KBM-7 (cell line): ENCODE measurements at places on chromosomes 7 and 10.
A peak's percentile ranks its signal among the peaks of the same experiment; 100 is the strongest.

DNA sequence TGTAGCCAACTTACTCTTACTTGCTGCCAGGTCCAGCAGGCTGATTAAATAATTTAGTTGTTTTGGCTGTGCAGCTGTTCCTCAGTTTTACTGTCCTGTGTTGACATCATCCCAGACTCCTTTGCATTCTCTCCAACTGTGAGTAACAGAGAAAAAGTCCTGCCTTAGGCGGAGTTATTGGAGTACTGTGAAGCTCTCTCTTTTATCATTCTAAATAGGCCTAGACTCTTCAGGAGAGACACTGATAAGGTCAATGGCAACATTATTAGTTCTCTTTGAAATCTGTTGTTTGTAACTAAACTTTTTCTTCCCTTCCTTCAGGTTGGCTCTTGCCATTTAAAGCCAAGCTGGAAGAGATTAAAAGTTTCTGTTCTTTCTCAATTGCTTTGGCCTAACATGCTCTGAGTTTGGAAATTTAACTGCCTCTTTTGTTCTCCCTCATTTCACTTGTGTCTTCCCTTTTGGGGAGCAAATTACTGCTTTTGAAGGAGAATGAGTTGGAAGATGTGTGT, 215.7 kb upstream of the CSTF2T start:
- DNase-seq, result no peak

- DNase-seq, result no peak
These were observed 42.5 kb downstream of the STK17A start for GRCh38 chr7:43625453-43625852.

DNA sequence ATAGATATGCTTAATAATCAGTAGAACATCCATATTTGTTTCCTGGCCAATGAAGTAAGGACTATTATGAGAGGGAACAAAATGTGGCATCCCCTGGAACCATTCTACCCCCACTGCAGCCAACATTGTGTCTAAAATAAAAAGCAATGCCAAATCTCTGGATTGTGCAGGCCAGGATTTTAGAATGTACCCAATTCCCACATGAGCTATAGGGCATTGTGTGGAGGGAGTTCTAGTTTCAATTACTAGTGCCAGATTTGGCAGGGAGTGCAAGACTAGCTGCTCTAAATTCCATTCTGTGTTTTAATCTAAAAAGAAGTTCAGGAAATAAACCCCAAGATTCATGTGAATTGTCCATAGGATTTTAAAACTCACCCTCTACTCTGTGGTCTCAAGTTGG, 112.3 kb downstream of the HGF start:
- no peak for DNase-seq

DNA sequence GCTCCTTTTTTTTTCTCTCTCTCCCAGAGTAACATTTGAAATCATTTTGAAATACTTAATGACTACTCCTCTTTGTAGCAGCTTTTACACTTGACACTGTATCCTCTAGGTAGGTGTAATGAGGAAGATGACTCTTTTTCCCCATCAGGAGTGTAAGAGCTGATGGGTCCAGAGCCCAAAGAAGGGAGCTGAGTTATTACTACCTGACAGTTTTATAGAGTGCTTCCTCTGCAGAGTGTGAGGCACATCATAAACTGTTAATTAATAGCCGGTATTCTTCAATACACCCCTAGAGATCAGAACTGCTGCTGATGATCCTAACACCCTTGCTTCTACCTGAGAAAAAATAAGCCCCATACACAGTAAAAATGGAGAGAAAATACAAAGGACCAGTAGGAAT, 279.8 kb upstream of the SEMA3A start:
- DNase-seq, result no peak

DNA sequence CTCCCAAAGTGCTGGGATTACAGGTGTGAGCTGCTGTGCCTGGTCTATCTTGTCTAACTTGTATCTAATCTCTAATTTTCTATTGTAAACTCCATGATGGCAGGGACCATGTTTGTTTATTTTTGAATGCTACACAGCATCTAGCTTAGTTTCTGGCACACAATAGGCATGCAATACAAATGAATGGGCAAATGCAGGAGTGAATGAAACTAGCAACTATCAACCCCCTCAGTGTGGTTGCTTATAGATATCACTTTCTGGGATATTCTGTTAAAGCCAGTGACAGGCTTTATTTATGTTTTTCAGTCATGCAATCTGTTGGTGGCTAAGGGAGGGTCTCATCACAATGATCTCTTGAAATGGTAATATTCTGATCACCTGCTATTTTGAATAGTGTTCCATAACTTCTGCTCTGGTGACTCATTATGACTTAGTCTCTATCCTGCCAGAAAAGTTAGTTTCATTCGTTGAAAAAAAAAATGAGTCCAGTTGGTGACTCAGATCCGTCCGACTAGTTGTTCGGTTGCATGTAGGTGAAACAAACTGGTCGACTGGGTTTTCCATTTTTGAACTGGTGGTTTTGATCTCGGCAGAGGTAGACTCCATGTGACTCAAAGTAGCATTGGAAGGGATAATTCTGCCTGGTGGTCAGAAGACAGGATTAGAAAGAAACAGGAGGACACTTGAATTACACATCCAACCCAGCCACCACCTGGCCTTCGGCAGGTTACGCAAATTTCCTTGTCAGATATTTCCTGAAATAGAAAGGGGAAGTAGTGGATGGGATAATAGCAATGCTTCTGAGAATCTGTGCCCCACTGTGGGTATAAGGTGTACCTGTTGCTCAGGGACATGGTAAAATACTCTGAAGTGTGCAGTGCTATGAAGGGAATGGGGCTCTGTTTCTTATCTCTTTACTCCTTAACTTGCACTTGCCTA, 76.8 kb downstream of the GATA3 start:
- DNase-seq, result peak; percentile 60

- no peak for DNase-seq
These were observed 594.5 kb upstream of the DPP6 start for GRCh38 chr7:153457746-153458145.

DNA sequence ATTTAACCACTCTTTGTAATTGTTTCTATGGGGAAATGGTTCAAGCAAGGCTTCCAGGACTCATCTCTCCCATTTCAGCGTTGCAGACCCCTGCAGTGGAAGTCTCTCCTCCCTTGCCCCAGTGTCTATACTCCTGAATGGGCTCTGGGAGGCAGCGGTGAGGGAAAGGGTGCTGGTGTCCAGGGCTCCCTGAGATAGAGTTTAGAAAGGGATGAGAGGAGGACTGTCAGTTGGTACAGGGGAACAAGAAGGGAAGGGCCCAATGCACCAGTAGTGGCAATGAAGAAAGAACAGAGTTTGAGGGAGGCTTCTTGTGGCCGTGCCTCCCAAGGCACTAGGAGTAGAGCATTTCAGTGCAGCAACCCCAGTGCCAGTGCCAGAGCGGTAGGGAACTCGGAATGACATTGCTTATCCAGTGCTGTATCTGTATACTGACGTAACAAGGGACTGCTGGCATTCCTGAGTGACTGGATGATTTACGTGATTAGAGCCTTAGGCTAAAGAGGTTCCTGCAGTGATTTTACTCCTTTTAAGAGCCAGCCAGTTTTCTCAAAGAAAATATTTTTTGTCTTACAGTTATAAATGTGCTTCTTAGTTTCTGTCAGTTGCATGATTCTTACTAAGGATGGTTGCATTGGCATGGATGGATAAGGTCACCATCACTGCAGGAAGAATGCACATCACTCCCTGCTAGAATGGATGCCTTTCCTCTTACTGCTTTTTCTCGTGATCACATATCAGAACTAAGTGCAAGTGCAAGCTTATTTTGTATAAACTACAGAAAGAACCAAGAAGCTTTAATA, 28.0 kb downstream of the PRPF18 start:
- no peak for DNase-seq

DNA sequence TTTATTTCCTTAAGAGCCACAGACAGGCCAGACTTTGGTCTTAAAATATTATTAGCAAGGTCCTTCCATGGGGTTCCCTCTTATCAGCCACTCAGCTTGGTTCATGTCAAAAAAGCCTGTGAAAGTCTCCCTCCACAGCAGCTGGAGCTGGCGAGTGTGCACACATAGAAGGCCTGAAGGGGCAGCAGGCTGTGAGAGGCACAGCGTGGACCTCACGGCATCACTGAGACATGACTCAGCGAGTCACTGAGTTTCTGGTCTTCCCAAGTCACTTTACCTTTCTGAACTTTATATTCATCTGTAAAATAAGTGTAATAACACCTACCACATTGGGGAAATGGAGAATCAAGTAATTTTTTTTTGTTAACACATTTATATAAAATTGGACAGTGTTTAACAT, 8.7 kb downstream of the TAF3 start:
- DNase-seq, result no peak

DNA sequence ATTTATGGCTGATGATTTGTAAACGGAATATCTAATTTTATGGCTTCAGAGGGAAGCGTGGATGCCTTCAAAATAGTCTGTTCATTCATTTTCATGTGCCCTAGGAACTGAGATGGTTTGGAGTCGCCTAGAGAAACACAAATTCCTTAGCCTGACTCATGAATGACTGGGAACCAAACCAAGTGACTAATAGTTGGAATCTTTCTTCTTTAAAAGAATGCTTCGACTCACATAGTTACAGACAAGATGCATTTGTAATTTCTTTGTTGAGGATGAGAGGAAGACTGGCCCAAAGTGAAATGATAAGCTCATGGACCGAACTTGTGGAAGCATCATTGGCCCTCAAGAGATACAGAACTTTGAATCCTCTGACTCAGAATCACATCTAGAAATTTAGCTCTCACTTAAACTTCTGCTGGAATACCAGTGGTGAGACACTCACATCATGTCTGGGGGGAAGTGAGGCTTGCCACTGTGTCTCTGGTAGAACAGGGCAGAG, 1107.2 kb downstream of the NRG3 start:
- no peak for DNase-seq

GRCh38 chr7:24668927-24669635, 88.2 kb downstream of the GSDME start:
- DNase-seq, result no peak
